NCI-H748 treated with DMSO at 0.1 percent for 48 hours (cell line): ENCODE measurements at places on chromosomes 2 and 18.

- DNase-seq = no peak
Measured at GRCh38 chr2:70708376-70709199, 59.4 kb downstream of the ADD2 start.

- no peak for DNase-seq
Measured at GRCh38 chr2:121791290-121791689, 35.8 kb downstream of the TSN start.

GRCh38 chr2:126425943-126426342 lies 230.0 kb upstream of the GYPC start:
- no peak for DNase-seq

GRCh38 chr2:181810823-181811695 lies 80.5 kb upstream of the ITPRID2 start:
- no peak for DNase-seq

DNA sequence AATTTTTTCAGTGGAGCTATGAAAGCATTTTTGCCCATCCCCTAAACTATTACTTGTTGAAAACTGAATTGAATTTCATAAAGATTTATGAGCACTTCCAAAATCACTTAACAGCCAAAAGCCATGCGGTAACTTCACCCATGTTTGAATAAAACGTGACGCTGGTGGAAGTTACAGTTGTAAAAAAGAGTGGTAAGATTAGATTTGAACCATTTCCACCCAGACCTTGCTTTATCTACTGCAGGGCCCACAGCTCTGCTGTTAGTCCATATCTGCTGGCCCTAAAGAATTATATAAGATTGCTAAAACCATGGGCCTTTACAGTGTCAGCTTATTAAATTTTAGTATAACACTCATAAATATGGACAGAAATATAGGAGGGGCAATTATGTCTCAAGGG lies 15.5 kb upstream of the ITGA4 start:
- no peak for DNase-seq

DNA sequence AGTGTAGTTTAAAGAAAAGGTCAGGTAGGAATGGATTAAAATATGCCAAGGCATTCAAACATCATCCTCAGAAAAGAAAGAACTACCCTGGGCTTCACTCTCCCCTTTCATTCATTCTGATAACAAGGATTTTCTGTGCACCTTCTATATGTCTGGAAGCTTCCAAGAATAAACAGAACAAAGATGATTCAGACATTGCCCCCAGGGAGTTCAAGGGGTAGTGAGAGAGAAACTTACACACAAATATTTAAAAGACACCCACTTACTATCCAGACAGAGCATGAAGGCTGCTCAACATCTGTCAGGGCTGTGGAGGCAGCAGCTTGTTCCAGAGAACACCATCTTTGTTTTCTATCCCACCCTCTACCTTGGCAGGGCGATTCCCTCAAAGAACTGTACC lies 140.5 kb downstream of the ALK start:
- DNase-seq = no peak

DNA sequence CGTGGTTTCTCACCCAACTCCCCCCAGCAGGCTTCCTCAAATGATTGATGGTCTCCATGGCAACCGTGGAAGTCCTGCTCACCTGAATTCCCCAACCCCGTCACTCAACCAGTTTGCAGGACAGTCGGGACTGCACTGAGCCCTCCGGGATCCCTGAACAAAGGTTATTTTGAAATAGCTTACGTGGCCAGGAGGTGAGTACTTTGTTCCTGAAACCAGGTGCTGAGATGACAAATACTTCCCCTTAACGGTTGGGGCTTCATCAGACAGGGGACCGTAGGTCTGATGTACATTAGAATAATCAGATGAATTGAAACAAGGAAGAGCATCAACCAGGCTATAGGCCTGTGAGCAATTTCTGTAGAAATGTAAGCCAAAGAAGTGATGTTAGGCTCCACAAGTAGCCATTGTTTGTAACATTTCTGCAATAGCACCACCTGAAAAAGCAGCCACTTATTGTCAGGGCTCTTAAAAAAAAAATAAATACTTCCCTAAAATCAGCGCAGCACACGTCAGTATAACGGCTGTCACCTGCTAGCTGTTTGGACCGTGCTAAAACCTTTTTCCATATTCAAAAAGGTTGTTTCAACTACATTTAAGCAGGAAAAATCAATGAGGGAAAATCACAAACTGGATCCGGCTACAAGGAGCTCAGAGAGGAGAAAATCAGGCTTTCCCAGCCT lies 206.4 kb upstream of the ID2 start:
- peak; percentile 42 for DNase-seq

DNA sequence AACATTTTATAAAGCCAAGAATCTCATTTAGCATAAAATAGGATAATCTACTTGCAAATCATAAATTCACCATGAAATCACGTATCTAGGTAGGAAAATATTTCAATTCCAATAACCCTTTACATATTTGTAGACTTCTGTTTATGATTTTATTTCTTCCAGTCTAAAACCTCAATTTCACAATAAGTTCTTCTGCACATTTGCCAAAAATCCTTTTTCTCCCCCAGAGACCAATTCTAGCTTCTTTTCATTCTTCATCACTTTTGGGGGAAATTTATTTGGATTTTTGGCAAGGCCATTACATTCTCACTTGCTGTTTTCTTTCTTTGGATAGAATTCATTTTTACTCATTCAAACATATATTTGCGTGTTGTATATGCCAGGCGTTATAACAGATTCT lies 86.8 kb downstream of the SPRED2 start:
- no peak for DNase-seq

DNA sequence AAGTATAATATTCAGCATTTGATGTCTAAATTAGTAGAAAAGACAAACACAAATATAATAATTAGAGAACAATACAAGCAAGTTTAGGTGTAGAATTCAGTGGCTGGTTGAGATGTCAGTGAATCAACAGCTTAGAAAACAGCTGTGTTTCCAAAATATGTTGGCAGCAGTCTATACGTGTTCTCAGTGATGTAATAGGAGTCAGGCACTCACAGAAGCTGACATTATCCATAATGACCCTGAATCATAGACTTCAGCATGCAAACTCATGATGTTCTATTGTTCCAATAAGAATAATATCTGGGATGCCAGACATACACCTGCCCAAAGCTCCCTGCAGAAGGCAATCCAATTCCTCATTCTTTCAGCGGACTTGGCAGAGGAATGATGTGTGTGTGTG lies 164.7 kb downstream of the SLC8A1 start:
- peak; percentile 21 for DNase-seq

DNA sequence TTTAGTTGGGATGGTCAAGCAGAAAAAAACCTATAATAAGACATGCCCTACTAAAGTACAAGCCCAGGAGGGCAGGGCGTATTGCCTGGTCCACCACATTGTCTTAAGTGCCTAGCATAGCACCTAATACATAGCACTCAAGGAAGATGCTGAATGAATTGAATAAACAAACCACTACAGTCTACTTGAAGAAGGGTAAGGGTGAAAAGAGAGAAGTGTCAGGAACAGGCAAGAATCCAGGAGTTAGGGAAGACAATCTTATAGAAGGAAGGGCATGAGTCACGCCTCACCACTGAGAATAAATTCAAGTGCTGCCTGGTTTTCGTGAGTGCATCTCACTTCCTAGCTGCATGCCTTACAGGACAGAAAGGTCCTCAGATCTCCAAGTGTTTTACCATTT lies 13.9 kb downstream of the SLC19A3 start:
- no peak for DNase-seq

DNA sequence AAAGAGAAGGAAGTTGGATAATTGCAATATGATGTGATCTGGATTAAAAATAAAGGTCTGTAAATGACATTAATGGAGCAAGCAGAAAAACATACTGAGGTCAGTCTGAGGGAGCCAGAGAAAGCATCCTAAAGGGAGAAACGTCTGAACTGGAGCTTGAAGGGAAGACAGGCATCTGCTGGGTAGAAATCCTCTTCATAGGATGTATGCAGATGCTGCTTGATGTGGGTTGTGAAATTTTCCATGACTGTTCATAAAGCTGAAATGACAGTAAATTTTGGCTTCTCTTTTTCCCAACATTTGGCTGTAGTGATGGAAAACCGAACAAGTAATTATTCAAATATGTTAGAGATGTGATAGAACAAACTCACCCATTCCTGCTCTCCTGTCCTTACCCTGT lies 287.6 kb downstream of the CAMKMT start:
- no peak for DNase-seq

DNA sequence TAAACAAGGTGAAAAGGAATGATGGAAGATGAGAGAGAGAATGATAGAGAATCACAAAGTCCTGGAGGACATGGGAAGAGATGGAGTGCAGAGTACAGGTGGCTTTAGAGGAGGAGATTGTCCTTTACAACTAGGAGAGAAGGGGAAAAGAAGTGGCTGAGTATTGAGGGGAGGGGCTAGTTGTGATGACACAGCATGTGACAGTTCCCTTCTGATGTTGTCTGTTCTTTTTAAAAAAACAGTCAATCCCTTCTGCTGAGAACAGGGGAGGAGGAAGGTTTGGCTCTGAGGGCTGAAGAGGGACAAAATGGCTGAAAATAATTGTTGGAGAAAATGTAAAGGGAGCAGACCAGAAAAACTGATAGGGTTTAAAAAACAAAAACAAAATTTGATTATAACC lies 44.0 kb downstream of the STEAP3 start:
- DNase-seq = no peak

DNA sequence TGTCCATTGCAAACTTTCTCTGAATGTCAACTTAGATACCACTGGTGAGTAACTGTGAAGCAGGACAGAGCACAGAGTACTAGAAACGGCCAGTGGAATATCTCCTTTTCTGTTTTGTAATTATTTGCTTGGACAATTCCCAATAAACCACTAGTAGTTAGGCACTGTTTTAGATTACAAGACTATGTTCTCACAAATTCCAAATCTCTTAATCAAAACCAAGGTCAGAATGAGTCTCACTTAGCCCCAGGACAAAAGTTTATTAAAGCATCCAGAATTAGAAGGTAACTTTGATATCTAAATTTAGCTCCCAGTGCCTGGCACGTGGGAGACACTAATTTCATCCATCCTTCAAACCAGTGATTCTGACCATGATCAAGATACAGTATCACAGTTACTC lies 89.0 kb downstream of the ZNF521 start:
- no peak for DNase-seq

GRCh38 chr2:69704446-69704845 lies 37.5 kb upstream of the ANXA4 start:
- DNase-seq = no peak

GRCh38 chr18:79511671-79512301 lies 116.1 kb downstream of the NFATC1 start:
- DNase-seq = no peak

GRCh38 chr2:144896341-144896740 lies 376.4 kb upstream of the ZEB2 start:
- no peak for DNase-seq

DNA sequence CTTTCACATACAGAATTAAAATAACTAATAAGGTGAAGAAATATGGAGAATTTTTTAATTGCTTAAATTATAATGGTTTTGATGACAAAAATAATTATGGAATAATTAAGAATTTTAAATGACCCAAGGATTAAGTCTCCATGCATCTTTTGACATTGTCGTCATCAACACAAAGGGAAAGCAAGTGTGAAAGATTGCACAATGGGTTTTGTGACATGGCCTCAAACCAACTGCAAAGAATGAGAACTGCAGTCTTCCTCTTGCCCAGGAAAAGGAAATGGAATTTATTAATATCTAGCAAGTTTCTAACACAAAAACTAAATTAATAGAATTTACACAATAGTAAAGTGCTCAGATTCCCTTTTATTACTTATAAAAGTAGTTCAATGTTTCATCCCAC lies 329.1 kb upstream of the PKDCC start:
- no peak for DNase-seq

DNA sequence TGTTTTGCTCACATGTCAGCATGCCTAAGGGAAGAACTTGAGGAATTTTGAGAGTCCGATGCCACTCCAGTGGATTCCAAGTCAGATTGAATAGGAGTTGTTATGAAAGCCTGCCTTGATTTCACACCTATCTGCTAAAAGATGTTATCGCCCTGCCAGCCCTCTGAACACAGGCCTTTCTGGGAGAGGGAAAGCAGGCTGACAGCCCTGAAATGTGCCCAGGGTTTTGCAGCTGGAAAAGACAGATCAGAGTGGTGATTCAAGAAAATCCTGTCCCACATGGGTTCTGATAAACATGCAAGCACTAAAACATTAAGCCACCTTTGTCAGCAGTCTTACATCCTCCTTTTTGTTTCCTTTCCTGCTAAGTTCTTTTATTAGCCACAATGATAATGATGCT lies 1752.9 kb upstream of the CELF4 start:
- no peak for DNase-seq

- no peak for DNase-seq
Measured at GRCh38 chr2:74552914-74553811, 579 bp downstream of the LOXL3 start.

DNA sequence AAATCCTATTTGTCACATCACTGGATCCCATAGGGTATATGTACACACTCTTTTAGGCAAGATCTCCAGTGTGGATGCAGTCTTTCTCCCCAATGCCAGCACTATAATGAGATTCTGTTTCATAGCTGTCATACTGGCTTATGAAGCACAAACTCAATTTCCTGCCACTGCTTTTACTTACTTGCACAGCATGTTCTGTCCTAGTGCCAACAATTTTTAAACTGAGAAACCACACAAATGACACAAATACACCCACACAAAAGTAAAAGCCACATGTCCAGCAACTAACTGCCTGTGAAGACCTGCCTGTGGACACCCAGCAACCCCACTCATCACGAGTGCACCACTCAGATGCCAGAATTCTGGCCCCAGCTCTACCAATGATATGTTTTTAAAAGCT lies 29.6 kb upstream of the RNU4ATAC start:
- DNase-seq = no peak

DNA sequence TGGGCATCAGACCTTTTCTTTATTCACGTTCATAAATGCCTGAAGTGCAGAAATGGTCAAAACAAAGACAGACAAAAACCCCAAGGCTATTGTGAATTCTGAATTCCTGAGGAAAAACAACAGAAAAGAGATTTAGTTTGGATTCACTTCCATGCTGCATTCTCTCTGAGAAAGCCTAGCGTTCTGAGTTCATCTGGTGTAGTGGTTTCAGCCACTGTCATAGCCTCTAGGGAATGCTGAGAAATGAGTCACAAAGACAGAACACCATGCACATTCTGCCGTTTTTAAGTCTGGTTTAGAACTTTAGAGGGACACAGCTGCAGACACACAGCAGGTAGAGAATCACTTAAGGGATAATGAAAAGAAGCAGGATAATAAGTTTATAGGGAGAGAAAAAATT lies 93.8 kb downstream of the LRP1B start:
- no peak for DNase-seq
